ENCODE measurements at places on chromosomes 6 and 20.

DNA sequence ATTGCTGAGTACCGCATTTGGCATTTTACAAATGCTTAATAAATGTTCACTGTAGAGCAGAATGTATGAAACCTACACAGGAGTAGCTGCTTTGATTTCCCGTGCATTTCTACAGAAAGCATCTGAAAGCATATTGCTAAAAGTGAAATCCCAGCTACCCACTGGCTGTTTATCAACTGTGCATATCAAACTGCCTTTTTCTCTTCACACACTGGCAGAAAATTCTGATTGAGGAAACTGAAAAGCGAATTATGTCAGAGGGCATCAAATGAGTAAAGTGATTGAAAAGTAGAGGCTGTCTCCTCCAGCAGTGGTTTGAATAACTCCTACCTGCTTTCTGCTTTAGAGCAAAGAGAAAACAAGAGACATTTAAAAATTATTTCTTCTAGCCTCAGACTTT is 28.0 kb downstream of the STX11 start:
- DNase-seq: no peak

- DNase-seq: no peak
These were observed 159.1 kb downstream of the SOBP start for GRCh38 chr6:107648983-107649382.

- DNase-seq: no peak
These were observed at the start of gene ELOVL2 for GRCh38 chr6:11043961-11044711. Gene ELOVL2, minus strand, starts transcription at chr6:11044305. Its CDS starts 75 bp downstream, at chr6:11044230.

DNA sequence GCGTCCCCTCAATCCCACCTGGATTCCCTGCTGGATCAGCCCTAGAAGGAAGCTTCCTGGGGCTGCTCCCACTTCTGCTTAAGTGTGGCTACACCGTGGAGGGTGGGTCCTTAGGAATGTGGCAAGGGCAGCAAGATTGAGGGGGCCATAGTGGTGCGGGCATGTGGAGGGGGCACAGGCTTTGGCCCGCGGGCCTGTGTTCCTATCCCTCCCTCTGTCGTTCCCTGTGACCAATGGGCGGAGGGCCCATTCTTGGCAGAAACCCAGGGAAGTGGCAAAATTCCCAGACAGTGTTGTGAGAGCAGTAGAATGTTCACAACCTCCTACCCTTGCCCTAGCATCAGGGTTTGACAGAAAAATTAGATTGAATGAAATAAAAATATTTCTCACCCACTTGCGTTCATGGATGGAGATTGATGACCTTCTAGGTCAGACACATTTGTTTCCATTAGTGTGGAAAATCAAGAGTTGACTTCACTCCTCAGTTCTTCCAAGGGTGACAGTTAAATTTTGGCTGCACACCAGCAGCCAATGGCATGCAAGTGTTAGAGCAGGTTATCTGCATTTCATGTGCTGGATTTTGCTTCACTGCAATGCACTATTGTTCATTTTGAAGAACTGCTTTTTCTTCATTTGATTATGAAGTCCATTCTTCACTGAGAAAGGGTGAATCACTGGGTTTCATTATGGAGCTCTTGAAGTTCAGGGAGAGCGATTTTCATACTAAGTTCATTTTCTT is 49.3 kb upstream of the AHI1 start:
- DNase-seq: no peak

- no peak for DNase-seq
These were observed 886.7 kb downstream of the TBC1D32 start for GRCh38 chr6:120447605-120448004.

DNA sequence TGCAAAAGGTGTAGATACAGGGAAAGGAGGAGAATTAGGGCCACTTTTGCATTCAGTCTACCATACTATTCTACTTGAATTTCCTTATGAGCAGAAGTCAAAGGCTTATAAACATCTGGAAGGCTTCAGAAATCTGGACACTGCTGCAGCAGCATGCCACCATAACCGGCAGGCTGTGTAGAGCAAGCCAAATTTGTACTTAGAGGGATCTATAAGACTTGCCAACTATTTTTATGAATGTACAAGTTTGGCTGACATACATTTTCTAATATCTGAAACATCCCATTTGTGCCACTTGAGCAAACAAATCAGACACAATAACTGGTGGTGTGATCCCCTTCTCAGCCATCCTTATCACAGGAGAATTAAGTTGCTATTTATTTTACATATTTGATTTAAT is 14.0 kb upstream of the PLCB1 start:
- DNase-seq: no peak

DNA sequence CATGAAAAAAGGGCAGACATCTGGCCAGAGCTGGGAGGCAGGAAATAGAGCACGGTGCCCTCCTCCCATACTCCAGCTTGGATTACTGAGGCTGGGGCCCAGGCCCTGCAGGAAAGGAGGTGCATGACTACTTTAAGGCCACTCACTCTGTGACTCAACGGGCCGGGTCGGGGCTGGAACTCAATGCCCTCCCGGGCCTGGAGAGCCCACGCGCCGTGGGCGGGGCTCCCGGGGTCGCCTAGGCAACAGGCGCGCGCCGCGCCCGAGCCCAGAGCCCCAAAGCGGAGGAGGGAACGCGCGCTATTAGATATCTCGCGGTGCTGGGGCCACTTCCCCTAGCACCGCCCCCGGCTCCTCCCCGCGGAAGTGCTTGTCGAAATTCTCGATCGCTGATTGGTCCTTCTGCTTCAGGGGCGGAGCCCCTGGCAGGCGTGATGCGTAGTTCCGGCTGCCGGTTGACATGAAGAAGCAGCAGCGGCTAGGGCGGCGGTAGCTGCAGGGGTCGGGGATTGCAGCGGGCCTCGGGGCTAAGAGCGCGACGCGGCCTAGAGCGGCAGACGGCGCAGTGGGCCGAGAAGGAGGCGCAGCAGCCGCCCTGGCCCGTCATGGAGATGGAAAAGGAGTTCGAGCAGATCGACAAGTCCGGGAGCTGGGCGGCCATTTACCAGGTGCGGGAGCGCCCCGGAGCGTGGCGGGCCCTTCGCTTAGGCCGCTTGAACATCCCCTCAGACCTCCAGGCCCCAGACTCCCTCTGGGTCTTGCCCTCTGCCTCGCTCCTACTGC is at the start of gene PTPN1:
Gene PTPN1 (plus strand): TSS at position 461 of the 783 bp plus-strand sequence. CDS start 145 bp downstream, at position 606.
- peak; percentile 99 for DNase-seq

DNA sequence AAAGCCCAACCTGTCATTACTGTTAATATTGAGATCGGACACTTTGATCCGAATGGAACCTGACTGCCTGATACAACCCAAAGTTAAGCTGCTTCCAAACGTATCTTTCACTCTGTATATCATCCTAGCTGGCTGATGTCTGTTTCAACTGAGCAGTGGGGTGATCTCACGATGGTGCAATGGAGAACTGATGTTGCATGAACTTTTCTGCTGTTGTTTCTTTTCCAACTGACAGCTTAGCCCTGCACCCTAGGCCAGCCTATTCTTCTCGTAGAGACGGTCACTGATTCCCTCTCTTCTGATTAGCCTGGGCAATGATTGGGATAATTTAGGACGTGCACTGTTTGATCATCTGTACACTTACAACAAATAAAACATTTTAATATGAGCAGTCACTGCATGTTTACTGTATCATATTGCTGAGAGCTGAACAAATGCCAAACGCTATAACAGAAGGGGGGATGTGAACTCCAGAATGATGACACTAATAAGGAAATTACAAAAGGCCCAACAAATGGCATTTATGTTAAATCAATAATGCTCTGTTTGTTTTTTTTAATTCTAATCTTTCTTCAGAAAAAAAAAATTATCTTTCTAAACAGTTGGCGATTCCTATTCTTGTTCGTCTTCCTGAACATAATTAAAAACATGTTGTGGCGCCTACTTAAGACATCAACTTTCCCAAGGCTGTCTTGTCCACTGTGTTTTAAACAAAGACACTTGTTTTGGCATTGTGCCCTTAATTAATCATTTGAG is 184.8 kb downstream of the ZNF217 start:
- DNase-seq: no peak

- DNase-seq: no peak
These were observed 33.4 kb downstream of the TGM2 start for GRCh38 chr20:38131588-38132121.

- DNase-seq: no peak
These were observed 62.9 kb downstream of the QRSL1 start for GRCh38 chr6:106692112-106692818.

DNA sequence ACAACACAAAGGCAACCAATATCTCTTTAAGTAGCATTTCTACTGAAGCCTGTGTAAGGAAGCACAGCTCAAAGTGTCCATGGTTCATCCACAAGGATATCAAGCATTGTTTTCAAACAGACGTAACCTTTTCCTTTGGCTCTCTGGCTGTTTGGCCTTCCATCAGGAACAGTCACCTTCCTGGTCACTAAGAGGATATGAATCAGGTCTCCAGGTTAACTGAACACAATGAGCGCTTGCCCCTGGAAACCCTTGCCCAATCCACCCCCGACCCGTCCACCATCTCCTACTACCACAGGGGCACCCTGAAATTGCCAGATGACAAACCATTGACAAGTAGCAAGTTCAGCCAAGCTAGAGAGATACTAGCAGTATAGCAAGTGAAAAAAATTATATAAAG is 114.4 kb upstream of the COL21A1 start:
- DNase-seq: no peak

DNA sequence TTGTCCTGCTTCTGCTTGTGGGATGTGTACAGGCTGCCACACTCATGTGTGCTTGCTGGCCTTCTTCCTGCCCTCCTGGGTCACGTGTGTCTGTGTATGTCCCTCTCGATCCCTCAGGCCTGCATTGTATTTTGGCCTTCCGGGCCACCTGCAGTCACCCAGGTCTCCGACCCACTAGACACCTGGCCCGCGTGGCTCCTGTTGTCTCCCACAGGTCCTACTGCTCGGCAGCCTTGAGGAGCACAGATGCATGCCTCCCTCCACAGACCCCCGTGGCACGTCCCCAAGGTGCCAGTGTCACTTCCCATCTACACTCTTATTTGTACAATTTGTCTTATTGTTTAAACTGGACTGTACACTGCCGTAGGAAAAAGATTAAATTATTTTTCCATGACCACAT is 43.1 kb downstream of the FOXC1 start:
- DNase-seq: no peak

DNA sequence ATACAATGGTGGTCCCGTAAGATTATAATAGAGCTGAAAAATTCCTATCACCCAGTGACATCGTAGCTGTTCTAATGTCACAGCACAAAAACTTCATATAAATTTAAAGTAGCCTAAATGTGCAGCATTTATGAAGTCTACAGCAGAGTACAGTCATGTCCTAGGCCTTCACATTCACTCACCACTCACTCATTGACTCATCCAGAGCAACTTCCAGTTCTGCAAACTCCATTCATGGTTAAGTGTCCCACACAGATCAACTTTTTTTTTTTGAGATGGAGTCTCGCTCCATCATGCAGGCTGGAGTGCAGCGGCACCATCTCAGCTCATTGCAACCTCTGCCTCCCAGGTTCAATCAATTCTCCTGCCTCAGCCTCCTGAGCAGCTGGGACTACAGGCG is 20.9 kb upstream of the KCNG1 start:
- no peak for DNase-seq

- no peak for DNase-seq
These were observed 791.5 kb downstream of the TFAP2A start for GRCh38 chr6:9623228-9623832.
